Lung (tissue), 17 donors: ENCODE measurements at places on chromosomes 4 and X. TPM values are rescaled to one million over a fixed set of nuclear protein-coding genes. Genes with fewer than 3 reads are reported as not detected.

DNA sequence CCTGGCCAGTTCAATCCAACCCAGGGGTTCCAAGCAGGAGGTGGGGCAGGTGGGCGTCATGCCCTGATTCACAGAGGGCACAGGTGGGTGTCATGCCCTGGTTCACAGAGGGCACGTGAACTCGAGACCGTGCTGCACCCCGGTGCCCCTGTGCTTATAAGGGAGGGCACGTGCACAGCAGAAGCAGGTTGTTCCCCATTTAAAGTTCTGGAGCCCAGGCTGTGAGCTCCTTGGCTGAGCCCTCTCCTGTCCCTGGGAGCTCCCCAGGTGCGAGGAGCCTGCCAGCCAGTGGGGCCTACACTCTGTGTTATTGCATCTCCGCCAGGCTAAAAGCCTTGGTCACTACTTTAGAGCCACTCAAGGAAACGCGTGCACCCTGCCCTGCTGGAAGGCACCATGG, 3.2 kb upstream of the CPZ start:
- DNase-seq, result no peak

The TKTL1 gene
- total RNA-seq, result 1.5 TPM

The POU4F2 gene
- 0.06 TPM for total RNA-seq

DNA sequence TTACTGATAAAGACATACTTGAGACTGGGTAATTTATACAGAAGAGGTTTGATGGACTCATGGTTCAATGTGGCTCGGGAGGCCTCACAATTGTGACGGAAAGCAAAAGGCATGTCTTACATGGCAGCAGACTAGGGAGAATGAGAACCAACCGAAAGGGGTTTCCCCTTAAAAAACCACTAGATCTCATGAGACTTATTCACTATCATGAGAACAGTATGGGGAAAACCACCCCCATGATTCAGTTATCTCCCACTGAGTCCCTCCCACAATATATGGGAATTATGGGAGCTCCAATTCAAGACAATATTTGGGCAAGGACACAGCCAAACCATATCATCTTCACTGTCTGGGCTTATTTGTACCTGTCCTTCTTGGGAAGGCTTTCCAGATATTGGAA, 22.8 kb upstream of the MUC7 start:
- DNase-seq, result no peak

GRCh38 chr4:38462367-38463055, 201.5 kb upstream of the KLF3 start:
- DNase-seq, result no peak

The RAB40A gene
- total RNA-seq, result 0.37 TPM

- DNase-seq, result no peak
Observed at GRCh38 chr4:182103614-182104319, 139.4 kb upstream of the TENM3 start.
